ENCODE measurements at places on chromosomes 6 and 20.

- no peak for DNase-seq
Measured at GRCh38 chr6:153059311-153059710, 56.8 kb upstream of the MTRF1L start.

DNA sequence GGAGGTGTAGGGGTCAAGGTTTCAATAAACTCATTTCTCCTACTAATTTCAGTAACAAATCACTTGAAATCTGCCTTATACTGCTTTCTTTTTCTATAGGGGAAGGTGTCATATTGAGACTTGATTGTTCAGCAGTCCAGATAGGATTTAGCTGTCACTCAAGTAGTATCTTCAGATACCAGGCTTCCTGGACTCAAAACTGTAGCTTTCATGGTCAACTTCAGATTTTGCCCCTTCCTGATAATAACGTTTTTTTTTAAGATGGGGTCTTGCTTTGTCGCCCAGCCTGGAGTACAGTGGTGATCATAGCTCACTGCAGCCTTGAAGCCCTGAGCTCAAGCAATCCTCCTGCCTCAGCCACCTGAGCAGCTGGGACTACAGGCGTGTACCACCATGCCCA, 77.8 kb downstream of the JAG1 start:
- no peak for DNase-seq

DNA sequence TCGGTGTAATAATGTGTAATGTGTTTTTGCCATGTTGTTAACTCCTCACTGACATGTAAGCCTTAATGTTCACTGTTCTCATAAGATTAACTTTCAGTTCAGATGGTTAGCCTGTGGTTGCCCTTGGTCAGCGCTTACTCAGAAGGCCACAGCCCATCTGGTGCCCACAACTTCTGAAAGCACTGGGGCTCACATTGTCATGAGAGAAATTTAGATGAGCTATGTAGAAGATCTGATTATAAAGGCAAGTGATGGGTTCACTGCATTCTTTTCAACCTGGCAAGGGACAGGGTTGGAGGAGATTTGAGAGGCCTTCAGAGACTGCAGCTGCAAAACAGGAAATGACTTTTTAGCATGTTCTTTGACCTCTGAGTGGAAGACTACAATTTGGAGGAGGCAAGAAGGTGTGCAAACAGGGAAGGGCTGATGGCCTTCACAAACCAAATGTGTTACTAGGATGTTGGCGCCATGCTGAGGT, 242.3 kb upstream of the SUPT3H start:
- no peak for DNase-seq

DNA sequence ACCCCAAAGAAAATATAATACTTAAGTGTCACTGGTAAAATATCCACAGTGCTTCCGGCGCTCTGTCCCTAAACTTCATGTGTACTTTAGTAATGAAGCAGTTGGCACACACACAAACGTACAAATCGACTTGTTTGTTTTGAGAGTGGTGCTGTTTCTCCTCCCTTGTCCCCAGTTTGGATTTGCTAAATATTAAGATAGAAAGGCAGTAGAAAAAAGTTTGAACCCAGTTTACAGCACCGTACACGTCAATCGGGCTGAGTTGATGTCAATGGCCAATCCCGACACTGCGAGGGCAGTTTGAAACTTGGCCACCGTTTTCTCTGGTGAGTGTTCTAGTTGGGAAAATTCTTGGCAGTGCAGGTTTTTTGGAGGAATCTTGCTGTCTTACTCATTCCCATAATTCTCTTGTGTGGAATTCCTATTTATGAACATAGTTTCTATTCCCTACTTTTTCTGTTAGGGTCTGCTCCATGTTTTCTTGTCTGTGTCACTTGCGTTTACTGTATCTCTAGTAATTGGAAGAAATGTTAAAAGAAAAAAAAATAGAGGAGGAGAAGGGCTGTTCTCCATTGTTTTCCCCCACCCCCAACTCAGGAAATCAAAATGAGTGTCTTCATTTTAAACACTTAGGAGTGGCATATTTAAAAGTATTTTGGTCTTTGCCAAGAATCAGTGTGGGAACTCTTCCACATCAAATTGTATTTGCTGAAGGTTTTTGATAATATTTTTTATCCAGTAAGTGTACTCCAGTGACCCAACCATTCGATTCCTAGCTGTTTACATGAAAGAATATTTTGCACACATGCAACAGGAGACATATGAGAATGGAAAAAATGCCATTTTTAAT, 72.3 kb downstream of the OR2B2 start:
- DNase-seq, result no peak

DNA sequence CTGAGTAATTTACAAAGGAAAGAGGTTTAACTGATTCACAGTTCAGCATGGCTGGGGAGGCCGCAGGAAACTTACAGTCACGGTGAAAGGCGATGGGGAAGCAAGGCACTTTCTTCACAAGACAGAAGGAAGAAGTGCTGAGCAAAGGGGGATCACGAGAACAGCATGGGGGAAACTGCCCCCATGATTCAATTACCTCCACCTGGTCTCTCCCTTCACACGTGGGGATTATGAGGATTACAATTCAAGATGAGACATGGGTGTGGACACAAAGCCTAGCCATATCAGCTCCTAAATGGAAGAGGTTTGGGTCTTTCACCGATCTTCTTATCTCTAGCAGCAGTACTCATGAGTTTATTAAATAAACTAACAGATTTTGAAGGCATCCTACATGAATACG, 152.9 kb upstream of the RUNX2 start:
- no peak for DNase-seq

DNA sequence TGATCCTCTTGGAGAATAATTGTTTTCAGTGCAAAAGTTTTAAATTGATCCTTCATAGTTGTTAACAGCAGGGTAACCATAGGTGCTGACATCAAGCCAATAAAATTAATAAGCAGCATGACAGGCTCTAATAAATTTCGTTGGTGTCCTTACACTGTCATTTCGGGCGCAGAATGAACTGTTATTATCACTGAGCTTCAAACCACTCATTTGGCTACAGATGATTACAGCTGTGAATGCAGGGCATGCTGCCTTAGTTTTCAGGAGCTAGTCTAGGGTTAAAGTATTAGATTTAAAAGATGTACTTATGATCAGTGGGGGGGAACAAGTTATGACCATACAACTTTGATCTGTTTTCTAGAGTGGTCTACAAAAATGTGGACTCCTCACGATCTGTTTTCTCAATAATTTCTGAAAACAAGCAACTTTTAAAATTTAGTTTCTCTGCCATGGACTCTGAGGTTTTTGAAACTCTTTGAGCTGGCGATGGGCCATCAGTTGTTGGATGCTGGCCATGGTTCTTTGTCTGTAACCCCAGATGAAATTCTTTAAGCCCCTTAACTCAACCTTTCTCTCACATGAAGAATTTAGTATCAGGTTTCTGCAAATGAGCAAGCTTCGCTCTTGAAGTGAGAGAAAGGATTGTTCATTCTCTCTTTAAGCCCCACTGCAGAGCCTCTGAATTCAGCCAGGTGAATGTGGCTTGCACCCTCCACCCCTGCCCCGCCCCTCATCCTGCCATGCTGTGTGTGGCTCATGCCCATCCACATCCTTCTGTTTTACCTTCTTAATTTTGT, 99.1 kb upstream of the MTHFD1L start:
- DNase-seq, result no peak

GRCh38 chr6:44670146-44670545, 282.6 kb downstream of the CDC5L start:
- DNase-seq, result no peak

- no peak for DNase-seq
Measured at GRCh38 chr20:63895202-63895951, 451 bp downstream of the DNAJC5 start.

GRCh38 chr20:14142171-14142570, 146.9 kb downstream of the MACROD2 start:
- DNase-seq, result no peak

DNA sequence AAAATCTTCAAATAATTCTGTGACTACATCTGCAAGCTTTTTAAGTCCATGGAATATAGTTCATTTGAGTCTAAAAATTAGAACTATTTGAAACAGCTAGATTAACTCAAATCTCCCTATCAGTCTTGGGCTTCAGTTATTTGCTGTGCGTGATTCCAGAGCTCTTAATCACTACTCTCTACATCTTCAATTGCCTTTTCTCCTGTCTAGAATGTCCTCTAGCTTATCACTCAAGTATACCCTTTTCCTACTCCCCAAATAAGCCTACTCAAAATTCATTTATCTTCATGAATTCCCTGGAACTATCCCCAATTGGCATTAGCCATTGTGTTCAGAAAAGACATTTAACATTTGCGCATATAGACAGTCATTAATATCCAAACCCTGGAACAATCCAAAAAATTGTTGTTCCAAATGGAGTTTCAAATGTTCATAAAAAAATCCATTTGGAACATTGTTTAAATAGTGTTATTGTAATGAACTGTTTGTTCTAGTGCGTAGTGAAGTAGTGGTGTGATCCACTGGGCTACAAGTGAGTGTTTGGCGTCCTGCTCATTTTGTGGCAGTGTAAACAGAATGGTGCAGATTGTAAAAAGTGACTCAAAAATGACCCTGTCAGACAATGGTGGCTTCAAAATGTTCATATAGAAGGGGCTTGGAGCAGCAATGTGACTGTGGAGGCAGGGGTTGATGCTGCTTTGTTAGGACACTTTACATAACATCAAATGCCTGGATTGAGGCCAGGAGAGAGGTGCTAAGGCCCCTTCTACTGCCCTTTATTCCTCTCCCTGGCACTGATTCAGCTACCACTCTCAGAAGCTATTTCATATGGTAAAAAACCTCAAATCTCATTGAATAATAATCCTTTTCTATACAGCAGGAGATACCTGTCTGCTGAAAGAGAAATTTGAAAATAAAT, 122.3 kb downstream of the KIF6 start:
- no peak for DNase-seq

GRCh38 chr20:62501801-62502495, 26.2 kb upstream of the GATA5 start:
- DNase-seq, result peak; percentile 82

DNA sequence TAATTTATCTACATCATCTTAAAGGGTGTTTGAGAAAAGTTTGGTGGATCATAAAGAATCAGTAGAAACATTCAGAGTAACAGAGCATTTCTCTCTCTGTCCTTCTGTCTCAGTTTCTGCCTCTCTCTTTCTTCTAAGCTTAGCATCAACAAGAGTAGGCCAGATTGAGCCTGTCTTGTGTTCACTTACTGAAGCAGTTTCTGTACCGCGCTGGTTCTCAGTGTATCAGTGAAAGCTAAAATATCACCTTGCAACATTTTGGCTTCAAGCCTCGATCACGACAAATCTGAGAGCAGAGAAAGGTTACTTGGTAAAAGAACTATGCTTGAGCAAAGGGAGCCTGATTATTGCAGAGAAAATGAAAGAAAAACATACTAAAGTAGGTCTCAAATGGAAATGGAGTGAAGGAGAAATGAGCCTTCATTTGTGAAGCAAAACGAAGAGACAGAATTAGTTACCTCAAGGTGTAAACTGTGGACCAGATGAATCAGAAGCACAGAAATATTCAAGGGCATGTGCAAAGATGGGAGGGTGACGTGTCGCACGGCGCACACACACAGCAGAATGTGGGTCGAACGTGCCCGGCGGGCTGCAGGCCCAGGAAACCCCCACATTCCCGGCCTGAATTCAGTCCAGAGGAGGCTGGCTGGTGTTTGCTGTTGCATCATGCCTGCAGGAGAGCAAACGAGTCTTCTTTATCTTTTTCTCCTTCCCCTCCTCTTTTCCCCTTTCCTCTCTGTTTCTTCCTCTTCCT, 509.3 kb downstream of the QKI start:
- DNase-seq, result no peak

DNA sequence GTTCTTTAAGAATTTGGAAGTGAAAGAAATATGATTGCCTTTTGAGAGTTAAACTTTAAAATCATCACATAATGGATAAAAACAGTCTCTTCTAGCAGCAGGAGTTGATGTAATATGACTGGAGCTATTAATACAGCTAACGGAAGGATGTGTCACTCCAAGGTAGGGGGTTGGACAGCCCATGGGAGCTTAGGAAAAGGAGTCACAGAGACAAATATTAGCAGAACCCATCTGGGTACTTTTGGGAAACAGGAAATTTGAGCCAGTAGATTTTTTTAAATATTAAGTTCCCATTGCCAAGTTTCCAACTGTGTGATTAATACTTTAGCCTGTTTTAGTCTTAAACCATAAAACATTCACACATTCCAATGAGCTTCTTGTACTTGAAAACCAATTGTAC, 164.7 kb upstream of the RIMS1 start:
- DNase-seq, result no peak

DNA sequence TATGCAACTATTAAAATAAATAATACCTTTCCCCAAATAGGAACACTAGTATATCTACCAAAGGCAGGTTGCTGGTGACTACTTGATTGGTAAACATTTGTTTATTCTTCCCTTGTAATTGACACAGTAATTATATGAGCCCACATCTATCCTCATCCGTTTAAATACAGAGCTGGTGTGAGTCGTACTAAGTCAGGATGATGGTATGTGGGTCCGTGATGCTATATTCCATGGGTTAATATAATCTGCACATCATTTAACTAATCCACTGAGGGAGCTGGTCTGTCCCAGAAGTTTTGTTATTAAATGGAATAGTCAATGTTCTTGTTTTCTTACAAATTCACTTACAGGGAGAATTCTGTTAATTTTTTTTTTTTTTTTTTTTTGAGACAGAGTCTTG, 164.0 kb upstream of the AGPAT4 start:
- no peak for DNase-seq

GRCh38 chr6:161534264-161534873, 260.5 kb upstream of the AGPAT4 start:
- DNase-seq, result no peak

GRCh38 chr6:135311446-135312200, 130.5 kb downstream of the MYB start:
- no peak for DNase-seq

DNA sequence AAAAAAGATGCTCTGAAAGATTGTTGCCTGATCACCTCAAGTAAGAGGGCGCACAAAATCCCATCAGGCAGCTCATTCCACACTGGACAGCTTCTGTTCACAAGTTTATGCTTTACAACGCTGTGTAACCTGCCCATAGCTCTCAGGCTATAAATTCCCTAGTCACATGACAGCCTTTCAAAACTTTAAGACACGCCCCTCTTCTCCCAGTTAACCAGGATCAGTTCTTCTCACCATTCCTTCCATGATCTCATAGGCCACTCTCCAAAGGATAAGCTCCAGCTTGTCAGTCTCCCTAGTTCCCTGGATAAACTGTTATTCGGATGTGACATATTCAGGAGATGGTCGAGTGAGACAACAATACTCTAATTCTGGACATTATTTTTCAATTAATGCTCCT, 15.0 kb downstream of the ADNP start:
- no peak for DNase-seq

GRCh38 chr6:42366011-42366705, 85.6 kb downstream of the TRERF1 start:
- no peak for DNase-seq
